ENCODE measurements at places on chromosomes 2 and 18. TPM values are rescaled to one million over a fixed set of nuclear protein-coding genes. Genes with fewer than 3 reads are reported as not detected.
A peak's percentile ranks its signal among the peaks of the same experiment; 100 is the strongest.

GRCh38 chr2:101162561-101163330 lies 11.6 kb upstream of the TBC1D8 start:
- no peak for DNase-seq

GRCh38 chr18:45528712-45529336 lies 86.5 kb upstream of the SLC14A2 start:
- DNase-seq: no peak

DNA sequence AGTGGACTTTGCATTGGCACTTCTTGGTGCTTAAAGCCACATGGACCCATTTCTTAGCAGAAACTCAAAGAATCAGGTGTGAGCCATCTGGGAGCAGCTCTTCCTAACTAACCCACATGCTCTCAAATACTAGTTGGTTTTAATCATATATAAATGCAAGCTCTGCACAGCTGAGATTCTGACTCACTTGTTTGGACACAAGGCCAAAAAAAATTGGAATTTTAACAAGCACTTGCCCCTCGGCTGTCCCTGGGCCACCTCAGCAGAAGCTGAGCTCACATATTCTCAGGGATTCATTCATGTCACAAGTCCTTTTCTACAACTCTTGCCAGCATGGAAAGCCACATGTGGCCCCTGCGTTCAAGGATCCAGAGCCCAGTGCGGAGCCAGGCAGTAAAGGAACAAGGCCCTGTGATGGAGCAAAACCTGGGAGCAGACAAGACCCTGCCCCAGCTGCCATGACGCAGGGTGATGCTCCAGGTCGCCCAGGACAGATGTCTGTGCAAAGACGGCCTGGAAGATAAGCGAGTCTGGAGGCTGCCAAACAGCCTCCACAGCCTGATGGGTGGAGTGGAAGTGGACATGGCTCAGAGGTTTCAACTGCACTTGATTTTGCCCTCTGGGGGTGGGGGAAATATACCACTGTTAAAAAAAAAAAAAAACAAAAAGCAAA lies 266.5 kb downstream of the EIPR1 start:
- no peak for DNase-seq

GRCh38 chr2:72827966-72828646 lies 2.3 kb upstream of the EXOC6B start:
- DNase-seq: peak; percentile 42

- DNase-seq: no peak
Measured at GRCh38 chr18:49492694-49493033, 5.6 kb upstream of the C18orf32 start.

DNA sequence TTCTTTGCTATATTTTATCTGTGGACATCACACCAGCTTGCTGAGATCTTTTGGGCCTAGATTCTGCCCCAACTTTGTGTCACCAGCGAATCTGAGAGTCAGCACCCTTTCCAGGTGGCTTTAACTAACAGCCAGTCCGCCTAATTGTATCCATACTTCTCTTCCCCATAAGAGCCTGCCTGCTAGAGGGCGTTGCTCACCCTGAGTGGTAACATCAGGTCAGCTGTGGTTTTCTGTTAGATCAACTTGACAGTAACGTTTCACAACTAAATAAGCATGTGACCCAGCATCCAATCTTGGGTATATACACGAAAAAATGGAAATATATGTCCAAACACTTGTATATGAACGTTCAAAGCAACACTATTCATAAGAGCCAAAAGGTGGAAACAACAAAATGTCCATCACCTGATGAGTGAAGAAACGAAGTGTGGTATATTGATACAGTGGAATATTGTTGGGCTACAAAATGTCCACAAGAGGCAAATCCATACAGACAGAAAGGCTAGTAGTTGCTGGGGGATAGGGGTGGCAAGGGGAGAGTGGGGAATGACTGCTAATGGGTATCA lies 24.9 kb downstream of the EFHD1 start:
- no peak for DNase-seq

DNA sequence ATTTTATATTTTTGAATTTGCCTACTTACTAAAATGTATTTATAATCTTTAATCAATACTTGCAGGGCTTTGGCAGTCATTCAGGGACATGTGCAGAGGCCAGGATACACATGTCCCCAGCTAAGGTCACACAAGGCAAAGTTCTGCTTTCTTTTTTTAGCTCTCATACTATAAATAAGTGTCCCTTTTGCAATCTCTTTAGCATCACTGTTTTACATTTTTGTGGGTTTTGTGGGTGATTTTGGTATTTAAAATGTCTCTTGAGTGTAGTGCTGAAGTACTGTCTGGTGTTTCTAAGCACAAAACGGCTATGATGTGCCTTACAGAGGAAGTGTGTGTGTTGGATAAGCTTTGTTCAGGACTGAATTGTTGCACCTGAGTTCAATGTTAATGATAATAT lies 309.0 kb upstream of the GULP1 start:
- peak; percentile 42 for DNase-seq

GRCh38 chr2:180520206-180520605 lies 460.2 kb upstream of the UBE2E3 start:
- DNase-seq: peak; percentile 9

The GBX2 gene
- total RNA-seq: 8.0 TPM

The PRKAG3 gene
- not detected for total RNA-seq

The RGPD4 gene
- total RNA-seq: not detected
